Esophagus muscularis mucosa (tissue), 4 donors: ENCODE measurements at places on chromosomes 5 and 9. TPM values are rescaled to one million over a fixed set of nuclear protein-coding genes. Genes with fewer than 3 reads are reported as not detected.

Gene KIF12
- total RNA-seq: not detected

Gene ADAMTS19
- total RNA-seq: 13.3 TPM

GRCh38 chr5:142597546-142598337, 88.1 kb downstream of the FGF1 start:
- no peak overlapping the region for H3K4me3 ChIP-seq
- peaks cover 23% of the 10 kb centered on the region for H3K4me1 ChIP-seq
- H3K36me3 ChIP-seq: no peaks in the 10 kb centered on the region
- H3K27me3 ChIP-seq: no peaks in the 10 kb centered on the region

DNA sequence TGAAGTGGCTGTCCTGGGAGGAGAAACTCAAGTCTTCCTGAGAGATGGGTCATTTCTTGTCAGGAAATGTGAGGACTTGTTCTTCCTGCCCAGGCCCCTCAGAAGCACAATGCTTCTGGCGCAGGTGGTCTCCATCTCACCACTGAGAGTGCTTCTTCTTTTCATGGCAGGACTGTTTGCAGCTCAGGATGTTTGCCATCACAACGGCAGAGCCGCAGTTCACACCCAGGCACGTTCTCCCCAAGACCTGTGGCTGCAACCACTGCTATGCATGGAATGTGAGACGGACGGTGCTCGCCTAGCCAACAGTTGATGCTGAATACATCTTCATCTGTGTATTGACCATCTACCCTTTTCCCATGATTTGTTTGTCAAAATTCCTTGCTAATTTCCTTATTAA, 216.3 kb downstream of the GADD45G start:
- H3K36me3 ChIP-seq: no peaks in the 10 kb centered on the region
- H3K4me1 ChIP-seq: no peaks in the 10 kb centered on the region
- no peak overlapping the region for H3K27ac ChIP-seq
- H3K27me3 ChIP-seq: no peaks in the 10 kb centered on the region
- H3K4me3 ChIP-seq: no peak overlapping the region
- DNase-seq: no peak

GRCh38 chr5:129905473-129906176, 1.4 kb downstream of the CHSY3 start:
- peaks cover 22% of the 10 kb centered on the region for H3K4me1 ChIP-seq
- no peaks in the 10 kb centered on the region for H3K36me3 ChIP-seq
- no peak overlapping the region for H3K27ac ChIP-seq

GRCh38 chr9:91898451-91899218, 51.4 kb downstream of the ROR2 start:
- H3K27me3 ChIP-seq: no peaks in the 10 kb centered on the region
- DNase-seq: no peak
- H3K36me3 ChIP-seq: no peaks in the 10 kb centered on the region
- no peak overlapping the region for H3K4me3 ChIP-seq
- H3K4me1 ChIP-seq: peaks cover 28% of the 10 kb centered on the region
- H3K27ac ChIP-seq: peak overlapping the region; percentile 81

DNA sequence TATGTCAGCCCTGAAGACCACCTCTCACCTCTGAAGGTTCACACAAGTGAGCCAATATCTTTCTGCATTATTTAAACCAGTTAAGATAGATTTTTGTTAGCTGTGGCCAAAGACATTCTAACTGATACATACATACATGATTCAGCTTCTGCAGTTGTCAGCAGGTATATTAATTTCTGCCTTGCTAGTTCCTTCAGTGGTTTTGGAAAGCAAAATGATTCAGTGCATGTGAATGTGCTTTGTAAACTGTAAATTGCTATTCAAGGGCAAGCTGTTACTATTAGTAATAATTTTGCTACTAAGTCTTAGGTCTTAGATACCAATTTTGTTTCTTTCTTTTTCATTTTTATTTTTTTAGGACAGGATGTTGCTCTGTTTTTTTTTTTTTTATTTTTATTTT, 89.2 kb upstream of the ERBIN start:
- H3K4me3 ChIP-seq: no peak overlapping the region
- no peaks in the 10 kb centered on the region for H3K4me1 ChIP-seq
- H3K36me3 ChIP-seq: no peaks in the 10 kb centered on the region
- H3K27me3 ChIP-seq: no peaks in the 10 kb centered on the region
- no peak overlapping the region for H3K27ac ChIP-seq
- DNase-seq: no peak

GRCh38 chr9:70285981-70286598, 27.3 kb downstream of the SMC5 start:
- no peak overlapping the region for H3K4me3 ChIP-seq
- DNase-seq: no peak
- no peaks in the 10 kb centered on the region for H3K27me3 ChIP-seq
- no peak overlapping the region for H3K27ac ChIP-seq

DNA sequence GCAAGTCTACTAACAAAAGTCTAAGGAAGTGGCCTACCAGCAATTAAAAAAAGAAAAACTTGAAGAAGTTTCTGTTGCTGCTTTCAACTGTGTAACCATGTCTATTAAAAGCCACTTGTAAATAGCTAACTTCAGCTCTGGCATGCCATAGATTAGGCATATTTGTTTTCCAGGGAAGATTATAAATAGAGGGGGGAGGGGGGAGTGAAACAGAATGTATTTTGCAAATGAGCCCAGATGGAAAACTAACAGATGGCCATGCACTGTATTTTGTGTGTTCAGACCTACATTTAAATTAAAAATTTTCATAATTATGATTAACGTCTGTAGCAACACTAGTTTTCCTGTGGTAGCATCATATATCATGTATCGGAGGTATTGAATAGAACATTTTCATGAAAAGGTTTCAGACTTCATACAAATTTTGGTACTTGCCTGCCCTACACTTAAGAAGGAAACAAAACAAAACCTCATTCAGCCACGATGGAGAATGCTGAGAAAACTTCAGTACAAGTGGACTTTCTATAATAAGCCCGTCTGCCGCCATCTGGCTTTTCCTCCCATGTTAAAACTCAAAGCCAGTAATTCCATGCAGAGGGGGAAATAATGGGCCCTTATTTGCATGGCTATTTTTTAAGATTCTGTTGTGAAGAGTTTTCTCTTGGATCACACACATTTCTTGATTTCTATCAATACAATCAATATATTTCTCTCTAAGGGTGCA, 220.4 kb upstream of the SMARCA2 start:
- no peaks in the 10 kb centered on the region for H3K36me3 ChIP-seq
- no peak for DNase-seq
- H3K4me1 ChIP-seq: no peaks in the 10 kb centered on the region
- H3K4me3 ChIP-seq: no peak overlapping the region
- H3K27ac ChIP-seq: no peak overlapping the region

GRCh38 chr5:128085413-128085812, 1.8 kb downstream of the SLC12A2 start:
- peaks cover 56% of the 10 kb centered on the region for H3K4me1 ChIP-seq
- H3K4me3 ChIP-seq: peak overlapping the region; percentile 94
- H3K27me3 ChIP-seq: no peaks in the 10 kb centered on the region
- peak overlapping the region; percentile 95 for H3K27ac ChIP-seq
- no peaks in the 10 kb centered on the region for H3K36me3 ChIP-seq

DNA sequence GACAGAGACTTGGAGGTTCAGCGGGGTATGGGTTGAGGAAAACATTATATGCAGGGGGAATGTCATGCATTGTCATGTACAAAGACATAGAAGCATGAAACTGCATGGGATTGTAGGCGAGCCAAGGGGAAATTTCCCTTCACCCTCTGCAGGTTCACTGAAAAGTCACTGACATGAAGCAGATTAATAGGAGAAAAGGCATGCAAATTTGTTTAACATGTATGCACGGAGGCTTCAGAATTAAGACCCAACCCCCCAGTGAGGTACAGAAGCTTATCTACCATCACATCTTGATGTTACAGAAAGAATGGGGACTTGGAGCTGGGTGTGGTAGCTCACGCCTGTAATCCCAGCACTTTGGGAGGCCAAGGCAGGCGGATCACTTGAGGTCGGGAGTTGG, 18.5 kb downstream of the NIM1K start:
- no peaks in the 10 kb centered on the region for H3K27me3 ChIP-seq
- no peak for DNase-seq
- no peaks in the 10 kb centered on the region for H3K4me1 ChIP-seq
- no peak overlapping the region for H3K4me3 ChIP-seq
- H3K36me3 ChIP-seq: no peaks in the 10 kb centered on the region
